ENCODE measurements at places on chromosomes 4 and X.

- DNase-seq = no peak
Measured at GRCh38 chr4:175776217-175776616, 35.8 kb downstream of the GPM6A start.

DNA sequence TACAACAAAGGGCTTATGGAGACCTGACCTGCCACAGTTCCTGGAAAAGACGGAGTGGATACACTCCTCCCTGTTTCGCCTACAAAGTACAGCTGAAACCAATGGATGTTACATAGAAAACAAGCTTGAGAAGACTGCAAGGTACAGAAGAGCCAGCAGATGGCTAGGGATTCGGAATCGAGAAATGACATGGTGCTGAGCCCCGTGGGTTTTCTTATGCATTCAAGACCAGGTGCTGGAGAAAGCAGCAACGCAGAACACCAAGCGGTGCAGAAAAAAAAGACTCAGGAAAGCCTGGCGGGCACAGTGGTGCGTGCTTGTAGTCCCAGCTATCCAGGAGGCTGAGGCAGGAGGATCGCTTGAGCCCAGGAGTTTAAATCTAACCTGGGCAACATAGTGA, 13.8 kb downstream of the TIMM17B start:
- no peak for DNase-seq

DNA sequence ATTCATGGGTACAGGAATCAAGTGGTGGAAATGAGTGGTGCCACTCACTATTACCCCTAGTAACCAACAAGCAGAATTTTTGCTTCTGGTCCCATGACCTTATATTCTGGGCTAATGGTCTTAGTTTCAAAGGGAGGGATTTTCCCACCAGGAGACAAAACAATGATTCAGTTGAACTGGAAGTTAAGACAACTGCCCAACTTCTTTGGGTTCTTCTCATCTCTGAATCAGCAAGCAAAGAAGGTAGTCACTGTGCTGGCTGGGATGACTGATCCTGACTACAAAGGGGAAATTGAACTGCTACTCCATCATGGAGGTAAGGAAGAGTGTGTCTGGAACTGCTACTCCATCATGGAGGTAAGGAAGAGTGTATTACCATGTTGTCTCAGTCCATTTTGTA, 87.2 kb downstream of the IL13RA2 start:
- no peak for DNase-seq

DNA sequence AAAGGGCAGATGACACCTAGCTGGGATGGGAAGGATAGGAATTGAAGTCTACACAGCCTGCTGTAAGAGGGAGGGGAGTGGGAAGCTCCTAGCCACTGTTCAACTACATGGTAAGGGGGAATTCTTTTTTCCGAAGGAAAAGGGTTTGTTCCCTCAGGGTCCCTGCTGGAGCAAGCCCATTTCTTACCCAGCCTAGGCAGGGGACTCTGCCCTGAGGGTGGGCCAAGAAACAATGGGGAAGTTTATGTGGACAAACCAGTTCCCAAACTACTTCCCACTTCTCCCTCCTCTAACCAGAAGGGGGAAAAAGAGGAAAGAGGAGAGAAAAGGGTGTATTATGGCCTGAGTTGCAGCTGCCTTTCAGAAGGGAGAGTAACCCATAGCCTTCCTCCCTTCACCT, 13.5 kb upstream of the VSIG4 start:
- no peak for DNase-seq

Data from ELR (cell line).